ENCODE measurements at places on chromosomes 5 and 9. TPM values are rescaled to one million over a fixed set of nuclear protein-coding genes. Genes with fewer than 3 reads are reported as not detected.

DNA sequence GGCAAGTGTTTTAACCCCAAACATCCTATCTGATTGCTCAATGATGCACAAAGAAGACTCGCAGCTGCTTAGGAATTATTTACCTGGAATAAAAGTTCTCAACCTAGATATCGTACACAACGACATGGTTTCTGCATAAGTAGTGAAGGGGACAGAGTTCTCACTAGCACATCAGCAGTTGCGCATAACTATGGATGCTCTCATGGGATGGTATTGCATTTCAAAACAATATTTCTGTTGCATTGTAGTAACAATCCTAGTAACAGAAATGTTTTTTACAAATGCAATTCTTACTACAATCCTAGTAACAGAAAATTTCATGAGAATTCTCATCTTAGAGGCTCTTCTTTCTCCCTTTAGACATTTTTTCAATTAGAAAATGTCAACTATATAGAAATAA is 94.5 kb upstream of the MINAR2 start:
- no peak for DNase-seq

DNA sequence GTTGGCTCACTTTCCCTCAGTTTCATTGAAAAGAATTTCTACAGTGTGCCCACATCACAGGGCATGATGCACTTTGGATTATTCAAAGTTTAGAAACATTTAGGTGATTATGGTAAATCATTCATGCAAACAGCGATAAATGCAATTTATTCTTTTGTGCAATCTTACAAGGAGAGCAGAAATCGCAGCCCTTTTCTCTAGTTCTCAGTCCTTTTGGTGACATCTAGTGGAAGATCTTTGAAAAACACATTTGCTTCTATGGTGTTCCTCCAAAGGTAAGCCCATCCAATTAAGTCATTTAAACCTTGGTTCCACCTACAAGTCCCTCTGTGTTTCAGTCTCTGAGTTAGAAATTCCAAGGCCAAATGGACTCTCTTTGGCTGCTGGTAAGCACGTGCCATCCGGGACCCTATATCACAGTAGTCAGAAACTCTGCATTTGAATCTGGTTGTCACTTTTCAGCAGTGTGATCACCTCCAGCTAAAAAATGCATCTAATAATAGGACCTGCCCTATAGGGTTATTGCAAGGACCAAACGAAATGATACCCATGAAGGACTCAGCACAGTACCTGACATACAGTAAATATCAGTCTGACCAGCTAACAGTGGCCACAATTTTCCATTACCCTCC is 66.4 kb downstream of the MACROH2A1 start:
- no peak for DNase-seq

DNA sequence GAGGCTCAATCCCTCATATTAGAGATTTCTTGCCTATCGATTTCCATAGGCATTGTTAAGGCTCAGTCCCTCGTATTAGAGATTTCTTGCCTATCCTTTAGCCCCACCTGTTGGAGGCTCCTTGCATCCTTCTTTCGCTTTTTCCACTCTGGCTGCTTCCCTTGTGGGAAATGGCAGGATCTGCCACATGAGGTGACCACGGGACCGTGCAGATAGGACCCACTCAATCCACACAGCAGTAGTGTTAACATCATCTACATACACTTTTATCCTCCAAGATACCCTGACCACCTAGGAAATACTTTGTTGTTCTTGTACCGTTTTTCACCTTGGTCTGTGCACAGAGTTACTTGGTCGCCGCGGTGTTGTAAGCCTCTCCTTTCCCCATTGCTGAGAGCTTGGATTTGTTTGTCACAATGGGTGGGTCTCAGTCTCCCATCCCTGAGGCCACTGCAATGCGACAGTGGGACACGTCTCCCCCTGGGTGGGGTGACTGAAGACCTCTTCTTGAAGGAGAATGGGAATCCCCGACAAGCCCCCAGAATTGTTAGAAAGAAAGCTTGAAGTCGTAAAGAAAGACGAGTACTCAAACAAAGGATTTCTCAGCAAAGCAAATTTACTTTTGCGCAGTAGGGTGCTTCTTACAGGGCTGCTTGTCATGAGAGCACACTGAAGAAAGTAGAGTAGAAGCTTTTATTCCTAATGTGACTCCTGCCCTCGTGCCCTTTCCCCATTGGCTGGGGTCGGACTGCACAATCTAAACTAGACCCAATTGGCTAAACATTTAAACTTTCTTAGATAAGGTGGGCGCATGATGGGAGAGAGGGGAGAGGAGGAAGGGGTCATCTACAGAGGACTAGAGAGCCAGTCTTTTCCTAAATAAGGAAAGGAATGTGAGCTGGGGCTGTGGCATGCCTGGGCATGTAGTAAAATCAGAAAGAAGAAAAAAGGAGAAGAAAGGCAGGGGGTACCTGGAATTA is 19.8 kb downstream of the IFT74 start:
- DNase-seq = no peak

GRCh38 chr5:179755022-179755421 is 22.4 kb downstream of the MAML1 start:
- DNase-seq = no peak

The SLC1A3 gene
- total RNA-seq = 25.3 TPM

The TAF11L12 gene
- not detected for total RNA-seq
